ENCODE measurements at places on chromosomes 2 and 18. TPM values are rescaled to one million over a fixed set of nuclear protein-coding genes. Genes with fewer than 3 reads are reported as not detected.

Gene POTEI
- total RNA-seq = not detected

DNA sequence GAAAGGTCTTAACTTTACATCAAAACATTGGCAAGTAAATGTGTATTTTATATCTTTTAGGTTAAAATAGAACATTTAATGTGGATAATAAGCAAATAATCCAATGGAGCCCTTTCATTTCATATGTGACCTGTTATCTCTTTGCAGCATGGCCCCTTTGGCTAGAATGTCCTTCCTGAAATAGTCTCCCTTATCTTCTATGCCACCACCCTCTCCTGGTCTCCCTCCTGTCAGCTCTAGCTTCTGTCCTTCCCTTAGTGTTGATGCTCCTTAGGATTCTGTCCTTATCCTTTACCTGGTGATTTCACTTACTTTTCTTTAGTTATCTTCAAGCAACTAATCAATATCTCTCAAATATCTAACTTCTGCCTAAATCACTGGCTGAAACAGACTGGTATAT, 87.1 kb upstream of the TFCP2L1 start:
- no peak for ATAC-seq

GRCh38 chr2:127053731-127054603, 53.0 kb downstream of the BIN1 start:
- no peak for ATAC-seq

GRCh38 chr18:10524507-10525370, 1.1 kb upstream of the NAPG start:
- no peak for ATAC-seq
